ENCODE measurements at places on chromosomes 2 and 18.
A peak's percentile ranks its signal among the peaks of the same experiment; 100 is the strongest.

DNA sequence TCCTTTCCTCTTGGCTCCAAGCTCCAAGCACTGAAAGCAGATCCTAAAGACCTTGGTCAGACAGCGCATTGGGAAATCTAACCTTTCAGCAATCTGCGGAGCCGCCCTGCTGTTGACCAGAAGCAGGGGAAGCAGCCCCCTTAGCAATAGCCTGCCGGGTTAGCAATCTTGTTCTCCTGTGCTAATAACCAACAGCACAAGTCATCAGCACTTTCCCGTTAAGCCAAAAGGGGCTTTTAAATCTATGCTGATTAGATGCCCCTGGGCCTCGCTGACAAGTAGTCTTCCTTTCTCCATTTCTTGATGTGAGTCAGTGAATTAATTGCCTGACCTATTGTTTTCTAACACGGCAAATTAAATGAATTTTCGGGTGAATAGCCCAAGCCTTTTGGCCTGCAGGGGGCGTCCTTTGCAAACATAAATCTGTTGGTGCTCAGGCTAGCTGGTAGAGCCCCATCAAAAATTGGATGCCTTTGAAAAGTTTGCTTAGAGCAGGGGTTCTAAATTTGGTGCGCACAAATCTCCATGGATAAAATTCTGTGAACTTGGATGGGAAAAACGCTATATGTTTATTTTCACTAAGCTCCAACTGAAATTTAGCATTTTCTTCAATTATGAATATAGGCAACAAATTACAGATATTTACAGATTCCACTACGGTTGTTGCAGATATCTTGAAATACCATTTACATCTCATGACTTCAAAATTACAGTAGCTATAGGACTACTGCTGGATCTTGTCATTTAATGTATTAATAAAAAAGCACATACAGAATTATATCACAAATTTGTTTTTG lies 24.6 kb downstream of the MAIP1 start:
- peak; percentile 84 for DNase-seq

DNA sequence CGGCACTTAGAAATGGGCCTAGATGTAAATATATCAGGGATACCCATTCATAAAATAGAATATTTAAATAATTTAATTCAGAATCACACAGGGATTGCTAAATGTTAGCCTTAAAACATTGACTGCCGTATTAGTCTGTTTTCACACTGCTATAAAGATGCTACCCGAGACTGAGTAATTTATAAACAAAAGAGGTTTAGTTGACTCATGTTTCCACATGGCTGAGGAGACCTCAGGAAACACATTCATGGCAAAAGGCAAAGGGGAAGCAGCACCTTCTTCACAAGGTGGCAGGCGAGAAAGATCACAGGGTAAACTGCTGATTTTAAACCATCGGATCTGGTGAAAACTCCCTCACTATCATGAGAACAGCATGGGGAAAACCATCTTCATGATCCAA lies 223.6 kb upstream of the GULP1 start:
- no peak for DNase-seq

DNA sequence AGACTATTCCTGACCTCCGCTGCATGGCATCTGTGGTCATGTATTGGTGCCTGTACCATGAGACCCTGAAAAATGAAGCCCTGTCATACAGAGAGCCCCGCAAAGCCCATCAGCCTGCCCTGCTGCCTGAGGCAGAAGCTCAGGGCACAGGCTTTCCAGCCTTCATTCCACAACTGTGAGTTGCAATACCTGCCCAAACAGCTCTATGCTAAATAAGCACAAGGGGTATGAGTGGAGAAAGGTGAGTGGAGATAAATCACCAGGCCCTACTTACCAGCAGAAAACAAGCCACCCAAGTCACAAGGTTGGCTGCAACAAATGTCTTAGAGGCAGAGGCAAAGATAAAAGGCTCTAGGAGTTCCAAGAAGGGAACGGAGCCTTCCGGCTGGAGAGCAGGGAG lies 277.4 kb downstream of the TNS1 start:
- DNase-seq = no peak

DNA sequence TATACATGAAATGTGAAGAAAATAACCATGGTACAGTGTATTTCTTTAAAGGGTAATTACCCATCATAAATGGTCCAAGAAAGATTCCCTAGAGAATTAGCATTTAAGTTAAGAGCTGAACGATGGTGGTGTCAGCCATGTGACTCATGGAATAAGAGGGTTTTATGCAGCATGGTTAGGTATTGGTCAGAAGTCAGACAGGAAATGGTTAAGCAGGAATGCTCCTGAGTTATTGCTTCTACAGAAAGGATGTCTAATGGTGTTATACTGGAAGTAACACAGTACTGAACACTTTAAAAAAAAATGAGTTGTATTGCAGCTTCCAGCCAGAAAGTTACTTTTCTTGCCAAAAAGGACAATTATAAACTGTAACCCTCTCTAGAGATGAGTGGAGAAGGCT lies 72.7 kb upstream of the UBE2E3 start:
- DNase-seq = no peak

GRCh38 chr2:120269816-120270215 lies 17.2 kb downstream of the RALB start:
- no peak for DNase-seq

DNA sequence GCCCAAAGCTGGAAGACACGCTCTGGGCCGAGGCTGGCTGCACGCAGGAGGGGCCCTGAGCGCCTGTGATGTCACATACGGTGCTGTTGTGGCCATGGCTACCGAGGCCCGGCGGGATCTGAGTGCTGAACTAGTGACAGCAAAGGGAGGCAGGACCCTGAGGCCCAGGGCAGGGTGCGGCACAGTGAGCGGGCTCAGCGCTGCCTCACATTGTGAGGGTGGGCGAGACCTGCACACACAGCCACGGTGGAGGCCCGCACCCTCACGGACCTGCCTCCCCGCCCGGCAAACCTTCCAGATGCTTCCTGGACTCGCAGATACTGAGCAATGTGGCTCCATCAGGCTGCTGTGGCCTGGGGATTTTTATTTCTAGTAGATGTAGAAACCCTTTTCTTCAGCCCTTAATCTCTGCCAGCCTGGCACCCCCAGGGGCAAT lies 133.8 kb upstream of the CTDP1 start:
- DNase-seq = no peak

GRCh38 chr2:219736209-219736608 lies 108.8 kb downstream of the SLC4A3 start:
- DNase-seq = no peak

- DNase-seq = no peak
Observed at GRCh38 chr2:231672617-231673347, 35.5 kb upstream of the PTMA start.

GRCh38 chr2:134900151-134900550 lies 18.5 kb upstream of the CCNT2 start:
- DNase-seq = no peak

DNA sequence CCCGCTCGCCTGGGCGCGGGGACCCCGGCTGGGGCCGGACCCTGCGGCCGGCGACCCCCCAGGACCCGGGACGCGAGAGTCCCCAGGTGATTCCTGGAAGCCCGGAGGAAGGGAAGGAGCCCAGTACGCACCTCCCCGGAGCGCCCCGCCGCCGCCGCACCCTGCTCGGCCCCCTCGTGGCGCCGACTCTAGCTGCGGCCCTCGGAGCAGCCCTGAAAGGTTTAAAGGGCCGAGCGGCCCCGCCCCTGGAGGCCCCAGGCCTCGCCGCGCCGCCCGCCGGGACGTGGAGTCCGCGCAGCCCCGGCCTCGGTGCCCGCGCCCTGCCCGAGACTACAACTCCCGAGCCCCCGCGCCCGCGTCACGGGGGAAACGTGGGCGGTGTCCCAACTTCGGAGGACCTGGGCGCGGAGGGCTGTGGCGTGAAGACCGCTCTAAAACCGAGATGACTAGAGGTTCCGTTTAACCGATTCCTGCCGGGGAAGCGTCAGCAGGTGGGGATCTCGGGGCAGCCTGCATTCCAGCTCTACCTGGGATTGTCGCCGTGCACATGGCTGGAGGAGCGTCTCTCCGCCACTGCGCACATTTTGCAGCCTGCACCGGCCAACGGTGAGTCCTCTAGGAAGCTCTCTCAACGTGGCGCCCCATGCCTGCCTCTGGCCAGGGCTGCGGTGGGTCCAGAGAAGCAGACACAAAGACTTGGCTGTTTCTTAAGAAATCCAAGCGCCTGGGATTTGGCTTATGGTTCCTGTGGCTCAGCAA lies at the start of gene TMEM150A:
Gene TMEM150A, minus strand, starts transcription at position 223 of the 759 bp plus-strand sequence. CDS start 750 bp downstream, outside the sequence.
- peak; percentile 60 for DNase-seq

DNA sequence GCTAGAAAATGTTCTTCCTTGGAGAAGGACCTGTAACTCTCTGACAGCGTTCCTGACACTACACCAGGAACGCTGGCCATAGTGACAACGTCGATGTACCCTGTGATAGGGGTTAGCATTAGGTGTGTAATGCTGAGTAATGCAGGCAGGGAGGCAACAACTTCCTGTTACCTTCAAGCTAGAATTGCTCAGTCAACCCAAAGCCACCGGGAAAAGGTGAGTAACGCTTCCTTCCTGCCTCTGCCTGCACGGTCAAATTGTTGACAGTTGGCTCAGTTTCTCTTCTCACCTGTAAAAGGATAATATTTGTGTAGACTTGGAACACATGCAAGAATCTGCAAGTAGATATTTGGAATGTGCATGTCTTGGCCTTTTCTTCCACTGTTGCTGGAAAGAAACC lies 12.7 kb downstream of the FAM110C start:
- DNase-seq = peak; percentile 17

- DNase-seq = no peak
Observed at GRCh38 chr2:67997528-67997900, 65.3 kb downstream of the C1D start.

DNA sequence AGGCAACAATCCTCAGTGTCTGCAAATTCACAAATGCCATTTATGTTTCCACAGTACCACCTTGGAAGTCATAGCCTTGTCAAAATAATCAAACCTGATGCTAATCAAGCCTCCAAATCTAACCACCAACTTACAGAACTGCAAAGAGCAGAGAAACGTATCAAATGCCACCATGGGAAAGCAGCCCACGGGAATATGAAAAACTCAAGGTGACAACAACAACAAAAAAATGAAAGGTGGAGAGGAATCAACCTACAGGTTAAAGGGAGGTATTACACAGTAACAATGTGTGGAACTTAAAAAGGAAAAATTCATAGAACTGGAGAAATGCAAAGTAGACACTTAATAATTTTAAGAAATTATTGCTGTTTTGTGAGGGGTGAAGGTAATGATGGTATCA lies 46.7 kb downstream of the CD226 start:
- DNase-seq = no peak

GRCh38 chr2:237873421-237873831 lies 14.0 kb downstream of the RAMP1 start:
- no peak for DNase-seq

- DNase-seq = no peak
Observed at GRCh38 chr2:86055314-86055713, 50.4 kb downstream of the POLR1A start.

GRCh38 chr2:109216332-109216731 lies 87.3 kb downstream of the SH3RF3 start:
- no peak for DNase-seq

GRCh38 chr2:31057691-31058090 lies 80.5 kb downstream of the GALNT14 start:
- DNase-seq = no peak

DNA sequence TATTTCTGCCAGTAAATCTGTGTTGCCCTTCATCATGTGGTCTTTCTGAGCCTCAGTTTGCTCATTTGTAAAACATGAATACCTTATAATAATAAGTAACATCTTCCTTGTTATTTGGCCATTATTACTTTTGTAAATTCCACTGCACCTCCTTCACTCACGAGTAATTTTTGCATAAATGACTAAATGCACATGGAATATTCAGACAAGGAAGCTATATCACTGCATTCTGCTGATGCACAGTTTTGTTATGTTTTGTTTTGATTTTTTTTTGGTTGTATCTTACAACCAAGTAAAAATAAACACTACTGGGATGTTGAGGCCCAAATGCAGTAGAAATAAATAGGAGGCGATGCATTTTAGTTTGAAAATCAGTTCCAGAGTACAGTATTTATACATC lies 185.3 kb upstream of the POU3F3 start:
- DNase-seq = no peak

GRCh38 chr2:191790737-191791136 lies 56.2 kb downstream of the CAVIN2 start:
- DNase-seq = no peak

DNA sequence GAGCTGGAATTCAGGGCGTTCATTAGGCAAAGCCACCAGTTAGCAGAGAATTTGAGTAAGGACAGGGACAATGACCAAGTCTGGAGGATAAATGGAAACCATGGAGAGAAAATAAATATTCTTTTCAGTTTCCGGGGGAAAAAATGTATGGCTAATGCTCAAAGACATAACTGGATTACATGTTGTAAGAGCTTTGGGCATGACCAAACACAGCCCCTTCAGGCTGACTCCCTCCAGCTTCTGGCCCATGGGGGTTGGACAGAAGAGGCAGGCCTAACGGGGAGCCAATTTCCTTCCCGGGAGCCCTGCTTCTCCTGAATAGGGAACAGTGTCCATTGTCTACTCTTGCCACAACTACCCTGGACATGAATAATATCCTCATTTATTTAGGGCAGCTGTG lies 39.5 kb upstream of the FOXI3 start:
- DNase-seq = no peak

DNA sequence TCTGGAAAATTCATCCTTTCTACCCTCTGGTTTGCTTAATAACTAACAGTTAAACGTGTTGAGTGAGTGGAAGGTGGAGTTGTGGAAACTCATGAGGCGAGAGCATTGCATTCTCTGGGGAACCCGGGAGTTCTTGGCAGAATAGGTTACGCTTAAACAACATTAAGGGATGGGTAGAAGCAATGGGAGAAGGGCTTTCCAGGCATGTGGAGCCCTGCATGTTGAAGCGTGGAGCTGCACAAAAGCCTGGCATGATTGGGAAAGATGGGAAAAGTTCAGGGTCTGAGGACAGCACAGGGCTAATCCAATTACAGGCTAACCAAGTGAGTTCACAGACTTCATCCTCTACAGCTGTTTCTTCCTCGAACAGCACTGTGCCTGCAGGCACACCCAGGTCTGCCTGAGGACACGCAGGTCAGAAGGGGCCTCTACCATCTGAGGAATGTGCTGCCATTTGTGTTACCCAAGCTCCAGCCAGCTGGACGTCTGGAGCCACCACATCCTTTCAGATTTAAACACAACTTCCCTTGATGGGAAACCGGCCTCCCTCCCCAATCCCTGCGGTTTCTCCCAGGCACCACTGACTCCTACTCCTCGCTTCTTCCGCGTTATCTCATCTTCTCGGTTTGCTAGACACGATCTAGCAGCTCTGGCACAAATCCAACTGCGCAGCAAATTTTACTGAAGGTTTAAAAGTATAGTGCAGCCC lies 164.2 kb downstream of the ANTXR1 start:
- no peak for DNase-seq

DNA sequence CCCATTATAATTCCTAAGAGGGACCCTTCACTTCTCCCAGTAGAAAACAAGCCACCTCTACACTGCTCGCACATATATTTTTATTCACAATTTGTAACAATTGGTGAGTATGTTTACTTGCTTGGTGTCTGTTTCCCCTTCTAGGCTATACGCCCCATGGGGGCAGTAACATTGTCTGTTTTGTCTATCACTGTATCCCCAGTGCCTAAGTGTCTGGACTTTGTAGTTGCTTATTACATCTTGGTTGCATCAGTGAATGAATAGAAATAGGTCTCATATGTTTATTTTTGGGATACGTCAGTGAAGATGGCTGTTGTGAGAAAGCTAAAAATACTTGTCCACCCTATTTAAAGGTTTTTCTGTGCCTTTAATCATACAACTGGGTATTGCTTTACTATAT lies 87.4 kb upstream of the ITGB6 start:
- no peak for DNase-seq

Data from stimulated activated CD4-positive, alpha-beta T cell treated with anti-CD3 and anti-CD28 coated beads, Interleukin-1b, Interleukin-23, amount 100 ng/mL, for 1 hour (primary cell).